ENCODE measurements at places on chromosomes 7 and 10. TPM values are rescaled to one million over a fixed set of nuclear protein-coding genes. Genes with fewer than 3 reads are reported as not detected.

GRCh38 chr10:124211921-124212320, 118.5 kb upstream of the CHST15 start:
- DNase-seq, result peak; percentile 96

DNA sequence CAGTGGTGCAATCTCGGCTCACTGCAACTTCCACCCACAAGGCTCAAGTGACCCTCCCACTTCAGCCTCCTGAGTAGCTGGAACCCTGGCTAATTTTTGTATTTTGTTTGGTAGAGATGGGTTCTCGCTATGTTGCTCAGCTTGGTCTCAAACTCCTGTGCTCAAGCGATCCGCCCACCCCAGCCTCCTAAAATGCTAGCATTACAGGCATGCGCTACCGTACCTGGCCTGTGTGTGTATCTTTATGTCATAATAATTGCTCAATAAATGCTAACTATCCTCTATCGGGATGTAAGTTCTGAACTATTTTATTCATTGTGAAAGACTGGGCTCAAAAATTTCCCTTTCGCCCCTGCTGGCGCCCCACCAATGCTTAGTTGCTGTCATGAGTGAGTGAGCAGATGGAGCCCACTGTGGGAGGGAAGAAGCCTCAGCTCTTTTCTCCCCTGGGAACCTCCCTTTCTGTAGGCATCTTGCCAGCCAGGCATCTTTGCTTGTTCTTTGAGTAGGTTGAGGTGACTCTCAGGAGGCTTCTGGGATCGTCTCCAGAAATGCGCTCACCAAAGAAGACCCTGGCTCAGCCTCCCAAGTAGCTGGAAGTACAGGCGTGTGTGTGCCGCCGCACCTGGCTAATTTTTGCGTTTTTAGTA, 38.3 kb downstream of the CAMK1D start:
- DNase-seq, result no peak

GRCh38 chr7:46206476-46207060, 285.5 kb upstream of the IGFBP3 start:
- DNase-seq, result no peak

The PLEKHS1 gene
- 1.0 TPM for total RNA-seq

The SLC16A9 gene
- total RNA-seq, result 0.07 TPM

DNA sequence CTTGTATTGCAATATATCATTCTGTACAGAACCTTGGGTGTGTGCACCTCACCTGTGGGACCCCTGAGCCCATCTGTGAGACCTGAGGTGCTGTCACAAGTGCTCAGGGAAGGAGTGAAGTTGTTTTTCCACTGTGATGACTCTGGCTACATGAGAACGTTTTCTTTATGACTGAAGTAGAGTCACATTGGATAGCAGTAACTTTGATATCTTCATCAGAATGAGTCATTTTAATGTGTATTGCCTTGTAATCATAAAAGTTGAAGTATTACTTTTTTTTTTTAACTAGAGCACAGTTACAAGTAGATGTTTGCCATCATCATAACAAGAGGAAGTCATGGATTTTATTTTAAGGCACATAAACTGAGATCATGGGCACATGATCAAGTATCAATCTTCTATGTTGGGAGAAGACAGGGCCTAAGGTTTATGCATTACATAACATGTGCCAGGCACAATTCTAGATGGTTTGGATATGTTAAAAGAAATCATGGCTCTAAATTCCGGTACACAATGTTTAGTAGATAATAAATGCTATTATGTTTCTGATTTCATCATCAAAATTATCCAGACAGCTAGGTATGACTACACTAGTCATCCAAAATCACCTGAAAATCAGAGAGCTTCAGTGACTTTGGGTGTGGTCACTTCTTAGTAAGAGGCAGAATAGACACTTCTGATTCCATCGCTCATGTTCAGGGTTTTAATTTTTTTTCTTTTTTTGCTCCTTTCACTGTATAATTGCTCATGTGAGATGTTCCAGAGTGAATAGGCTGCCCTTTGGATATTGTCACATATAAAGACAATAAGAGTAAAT, 82.7 kb upstream of the KLF6 start:
- no peak for DNase-seq

The OPN4 gene
- total RNA-seq, result not detected

GRCh38 chr7:35694161-35694783, 663 bp downstream of the HERPUD2 start:
- DNase-seq, result peak; percentile 52

The MMD2 gene
- total RNA-seq, result not detected

The CACUL1 gene
- 33.7 TPM for total RNA-seq

The FBXL15 gene
- total RNA-seq, result 18.8 TPM

- DNase-seq, result no peak
These were observed 80.2 kb downstream of the KMT2C start for GRCh38 chr7:152355474-152356057.

DNA sequence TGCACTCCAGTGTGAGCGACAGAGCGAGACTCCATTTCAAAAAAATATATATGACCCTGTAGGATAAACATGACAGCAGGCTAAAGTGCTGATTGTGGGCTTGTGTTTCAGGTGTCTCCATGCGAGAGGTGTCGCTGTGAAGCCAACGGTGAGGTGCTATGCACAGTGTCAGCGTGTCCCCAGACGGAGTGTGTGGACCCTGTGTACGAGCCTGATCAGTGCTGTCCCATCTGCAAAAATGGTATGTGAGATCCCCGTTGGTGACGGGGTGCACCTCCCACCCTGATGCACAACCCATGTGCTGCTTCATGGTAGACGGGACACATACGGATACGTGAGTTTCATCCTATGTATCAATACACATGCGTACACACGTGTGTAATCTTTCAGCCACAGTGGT, 29.2 kb downstream of the VWC2 start:
- no peak for DNase-seq

GRCh38 chr10:119026301-119027110, 3.0 kb upstream of the NANOS1 start:
- peak; percentile 73 for DNase-seq

The IFIT1B gene
- 0.37 TPM for total RNA-seq

- no peak for DNase-seq
These were observed 54.8 kb downstream of the MCU start for GRCh38 chr10:72746426-72747363.

DNA sequence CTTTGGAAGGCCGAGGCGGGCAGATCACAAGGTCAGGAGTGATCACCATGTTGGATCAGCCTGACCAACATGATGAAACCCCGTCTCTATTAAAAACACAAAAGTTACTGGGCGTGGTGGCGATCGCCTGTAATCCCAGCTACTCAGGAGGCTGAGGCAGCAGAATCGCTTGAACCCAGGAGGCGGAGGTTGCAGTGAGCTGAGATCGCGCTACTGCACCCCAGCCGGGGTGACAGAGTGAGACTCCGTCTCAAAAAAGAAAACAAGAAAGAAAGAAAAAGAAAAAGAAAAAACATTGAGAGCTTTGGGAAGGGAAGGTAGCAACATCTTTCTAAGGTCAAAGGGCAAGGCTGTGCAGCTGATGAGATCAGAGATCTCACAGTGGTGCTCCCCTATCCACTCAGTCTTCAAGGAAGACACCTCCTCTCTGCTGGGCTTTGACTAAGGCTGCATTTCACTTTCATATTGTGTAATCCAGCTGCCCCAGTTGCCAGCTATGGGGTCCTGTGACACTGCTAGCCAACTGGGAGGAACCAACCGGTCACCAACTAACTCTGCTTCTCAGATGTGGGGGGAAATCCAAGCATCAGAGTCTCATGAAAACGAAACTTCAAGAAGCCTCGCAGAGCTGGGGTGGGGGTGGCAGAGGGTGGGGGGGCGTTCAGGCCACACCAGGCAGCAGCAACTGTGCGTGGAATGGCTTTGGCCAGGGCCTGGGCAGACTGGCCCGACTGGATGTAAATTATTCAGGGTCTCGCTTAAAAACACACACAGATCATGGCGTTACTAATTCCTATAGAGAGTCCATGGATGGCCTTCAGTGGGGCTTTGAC, 1.5 kb downstream of the IL15RA start:
- DNase-seq, result peak; percentile 31

DNA sequence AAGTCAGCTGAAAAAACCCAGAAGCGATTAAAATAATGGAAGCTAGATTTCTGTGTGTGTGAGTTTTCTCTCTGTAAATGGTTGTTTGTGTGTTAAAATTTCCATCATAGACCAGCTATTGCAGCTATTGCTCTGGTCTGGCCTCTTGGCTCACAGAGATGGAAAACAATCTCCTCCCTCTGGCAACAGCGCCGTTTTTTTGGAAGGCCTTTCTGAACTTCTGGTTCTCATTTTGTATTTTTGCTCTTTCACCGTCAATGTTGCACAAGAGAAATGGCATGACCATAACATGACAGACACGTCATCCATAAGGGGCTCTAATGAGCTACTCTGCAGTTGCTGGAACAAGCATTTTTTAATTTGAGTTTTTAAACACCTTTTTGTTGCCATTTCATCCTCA, 91.0 kb downstream of the CUBN start:
- DNase-seq, result no peak

- peak; percentile 72 for DNase-seq
These were observed 26.1 kb downstream of the IL15RA start for GRCh38 chr10:5951167-5951711.

DNA sequence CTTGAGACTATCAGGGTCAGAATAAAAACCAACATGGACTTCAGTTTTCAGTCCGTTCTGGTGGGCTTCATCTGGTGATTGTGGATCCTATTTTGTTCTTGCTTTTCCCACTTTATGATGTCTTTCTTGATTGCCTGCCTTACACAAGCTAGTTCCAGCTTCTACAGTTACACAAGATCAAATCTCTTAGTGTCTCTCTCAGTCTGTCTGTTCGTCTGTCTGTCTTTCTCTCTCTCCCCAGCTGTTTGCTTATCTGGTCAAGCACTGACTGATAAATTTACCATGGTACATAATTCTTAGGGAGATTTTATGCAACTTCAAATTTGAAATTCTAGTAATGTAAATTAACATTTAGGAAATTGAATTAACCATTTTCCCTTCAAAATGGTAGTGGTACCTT, 35.8 kb downstream of the TAX1BP1 start:
- DNase-seq, result no peak

- DNase-seq, result peak; percentile 72
These were observed 29.3 kb upstream of the CCL24 start for GRCh38 chr7:75842836-75843446.

GRCh38 chr10:78973901-78974616, 94.7 kb upstream of the ZMIZ1 start:
- peak; percentile 85 for DNase-seq

GRCh38 chr10:34206935-34207268, 608.2 kb downstream of the PARD3 start:
- no peak for DNase-seq

DNA sequence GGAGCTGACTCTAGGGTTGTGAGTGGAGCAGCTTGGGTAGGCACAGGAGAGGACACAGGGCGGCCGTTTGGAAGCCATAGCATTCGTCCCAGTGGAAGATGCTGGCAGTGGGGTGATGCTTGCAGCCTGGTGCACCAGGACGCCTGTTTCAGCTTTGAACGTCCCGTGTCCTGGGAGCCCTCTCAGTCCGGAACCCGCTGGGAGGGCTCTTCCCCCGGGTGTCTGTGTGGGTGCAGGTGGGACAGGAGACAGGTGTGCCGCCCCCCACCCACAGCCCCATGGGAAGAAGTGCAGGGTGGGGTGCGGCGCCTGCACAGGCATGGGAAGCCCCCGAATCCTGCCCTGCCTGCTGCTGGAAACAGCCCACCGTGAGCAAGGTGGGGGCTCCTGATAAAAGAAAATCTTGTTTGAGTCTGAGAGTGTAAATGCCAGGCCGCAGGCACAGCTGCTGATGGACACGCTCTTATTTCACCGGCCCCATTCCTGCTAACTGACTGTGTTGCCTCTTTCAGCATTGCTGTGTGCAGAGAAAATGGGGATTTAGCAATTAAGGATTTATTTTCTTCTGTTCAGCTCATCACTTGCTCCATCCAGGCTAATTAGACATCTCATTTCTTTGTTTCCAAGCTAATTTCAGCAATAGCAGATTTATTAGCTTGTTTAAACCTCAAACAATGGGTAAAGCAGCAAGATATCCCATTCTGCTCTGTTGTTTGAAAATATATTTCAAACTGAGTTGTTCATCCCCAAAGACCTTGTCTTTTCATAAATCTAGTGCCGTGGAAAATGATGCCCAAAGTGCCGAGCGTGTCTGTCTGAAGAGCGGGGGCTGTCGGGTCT, 54.9 kb upstream of the DPYSL4 start:
- DNase-seq, result no peak

DNA sequence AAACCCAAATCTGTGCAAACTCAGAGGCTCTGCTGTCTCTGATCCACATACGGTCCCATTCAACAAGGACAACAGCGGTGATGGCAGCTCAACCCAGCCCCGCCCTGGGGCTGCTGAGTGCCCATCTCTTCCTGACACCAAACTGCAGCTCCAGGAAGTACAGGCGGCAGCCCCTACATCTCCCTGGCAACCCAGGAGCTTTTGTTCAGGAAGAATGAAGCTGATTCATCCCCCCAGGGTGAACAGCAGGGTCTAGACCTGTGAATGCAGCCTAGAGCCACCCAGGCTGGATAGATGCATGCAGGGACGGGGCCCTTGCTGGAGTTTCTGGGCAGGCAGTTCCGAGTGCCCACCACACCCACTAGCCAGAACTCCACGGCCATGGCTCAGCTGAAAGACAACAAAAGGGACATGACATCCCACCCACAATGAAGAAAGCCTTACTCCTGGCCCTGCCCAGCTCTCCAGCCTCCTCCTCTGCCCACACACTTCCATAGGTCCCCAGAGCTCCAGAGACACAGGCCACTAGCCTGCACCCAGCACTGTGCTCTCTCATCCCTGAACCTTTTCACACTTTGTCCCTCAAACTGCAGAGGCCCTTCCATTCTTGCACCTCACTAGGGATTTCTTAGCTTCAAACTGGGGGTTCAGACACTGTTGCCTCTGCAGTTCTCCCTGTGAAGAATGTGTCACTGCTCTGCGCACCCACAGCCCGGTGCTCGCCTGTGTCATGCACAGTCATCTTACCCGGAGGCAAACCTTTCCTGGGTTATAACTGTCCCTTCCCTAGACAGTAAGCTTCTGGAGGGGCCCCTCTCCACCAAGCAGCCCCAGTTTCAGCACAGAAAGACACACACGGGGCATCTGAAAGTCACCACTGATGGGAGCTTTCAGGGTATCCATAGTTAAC, 99.1 kb downstream of the GRID1 start:
- no peak for DNase-seq

Data from M059J (cell line).